Parietal lobe (tissue), 2 donors: ENCODE measurements at places on chromosomes 1 and 21. TPM values are rescaled to one million over a fixed set of nuclear protein-coding genes. Genes with fewer than 3 reads are reported as not detected.

IL20 gene
- total RNA-seq: not detected

GBP4 gene
- 1.3 TPM for total RNA-seq

SPATA46 gene
- total RNA-seq: not detected

SERPINC1 gene
- not detected for total RNA-seq

SPRR2G gene
- not detected for total RNA-seq

IGSF3 gene
- 122 TPM for total RNA-seq

ALG14 gene
- 4.7 TPM for total RNA-seq

BEST4 gene
- 0.94 TPM for total RNA-seq

CATSPERE gene
- 0.94 TPM for total RNA-seq

TMPRSS15 gene
- total RNA-seq: not detected

TRIM46 gene
- total RNA-seq: 36.3 TPM
